H4 (cell line): ENCODE measurements at places on chromosomes 2 and 18.

DNA sequence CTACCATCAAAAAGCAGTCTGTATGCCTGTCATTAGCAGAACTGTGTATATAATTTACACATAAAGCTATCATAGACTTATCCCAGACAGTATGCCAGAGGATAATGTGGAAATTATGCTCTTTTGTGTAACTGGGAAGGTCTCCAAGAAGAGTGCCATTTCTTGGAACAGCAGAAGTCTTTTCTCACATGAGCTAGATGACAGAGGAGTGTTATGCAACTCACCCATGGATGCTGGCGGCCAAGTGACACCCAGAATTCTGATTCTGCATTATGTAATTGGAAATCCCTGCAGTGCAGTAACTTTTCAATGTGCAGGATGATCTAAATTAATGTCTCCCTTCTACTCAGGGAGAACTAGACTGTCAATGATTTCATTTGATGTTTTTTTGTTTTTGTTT, 160.0 kb downstream of the UBE2E3 start:
- peak; percentile 29 for DNase-seq

GRCh38 chr2:181790716-181791649, 100.5 kb upstream of the ITPRID2 start:
- peak; percentile 94 for DNase-seq

DNA sequence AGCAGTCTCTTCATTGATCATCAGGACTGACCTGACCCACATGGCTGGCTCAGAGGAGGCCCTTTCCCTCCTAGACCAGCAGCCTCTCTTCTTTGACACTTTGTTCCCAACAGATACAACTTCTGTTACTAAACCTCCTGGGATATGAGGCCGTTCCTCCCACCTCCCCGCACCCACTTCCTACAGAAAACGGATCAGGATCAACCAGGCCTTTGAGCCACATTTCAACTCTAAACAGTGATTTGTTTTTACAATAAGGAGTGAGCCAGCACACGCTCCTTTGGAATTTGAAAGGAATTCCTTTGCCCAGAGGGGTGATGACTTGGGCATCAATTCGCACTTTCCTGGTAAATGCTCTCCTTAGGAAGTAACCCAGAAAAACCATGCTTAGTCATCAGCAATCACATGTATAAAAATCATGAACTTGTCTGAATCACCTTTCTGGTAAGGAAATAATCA, 180.4 kb downstream of the FAM124B start:
- peak; percentile 93 for DNase-seq

- no peak for DNase-seq
Observed at GRCh38 chr2:95158891-95159619, 593 bp downstream of the ZNF514 start.

DNA sequence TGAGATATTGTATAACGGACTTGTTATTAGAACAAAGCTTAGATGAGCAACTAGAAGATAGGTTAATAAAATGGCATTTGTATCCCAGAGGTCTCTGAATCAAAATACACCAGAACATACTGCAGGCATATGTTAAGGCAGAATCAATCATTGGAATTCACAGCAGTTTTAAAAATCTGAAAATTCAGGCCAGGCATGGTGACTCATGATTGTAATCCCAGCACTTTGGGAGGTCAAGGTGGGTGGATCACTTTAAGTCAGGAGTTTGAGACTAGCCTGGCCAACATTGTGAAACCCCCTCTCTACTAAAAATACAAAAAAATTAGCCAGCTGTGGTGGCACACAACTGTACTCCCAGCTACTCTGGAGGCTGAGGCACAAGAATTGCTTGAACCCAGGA, 405.2 kb downstream of the ZEB2 start:
- no peak for DNase-seq

- no peak for DNase-seq
Observed at GRCh38 chr2:58479535-58480140, 238.5 kb upstream of the FANCL start.

- DNase-seq: peak; percentile 75
Observed at GRCh38 chr2:207337234-207338219, 171.8 kb upstream of the KLF7 start.

GRCh38 chr18:49342690-49343089, 117.8 kb downstream of the DYM start:
- no peak for DNase-seq

DNA sequence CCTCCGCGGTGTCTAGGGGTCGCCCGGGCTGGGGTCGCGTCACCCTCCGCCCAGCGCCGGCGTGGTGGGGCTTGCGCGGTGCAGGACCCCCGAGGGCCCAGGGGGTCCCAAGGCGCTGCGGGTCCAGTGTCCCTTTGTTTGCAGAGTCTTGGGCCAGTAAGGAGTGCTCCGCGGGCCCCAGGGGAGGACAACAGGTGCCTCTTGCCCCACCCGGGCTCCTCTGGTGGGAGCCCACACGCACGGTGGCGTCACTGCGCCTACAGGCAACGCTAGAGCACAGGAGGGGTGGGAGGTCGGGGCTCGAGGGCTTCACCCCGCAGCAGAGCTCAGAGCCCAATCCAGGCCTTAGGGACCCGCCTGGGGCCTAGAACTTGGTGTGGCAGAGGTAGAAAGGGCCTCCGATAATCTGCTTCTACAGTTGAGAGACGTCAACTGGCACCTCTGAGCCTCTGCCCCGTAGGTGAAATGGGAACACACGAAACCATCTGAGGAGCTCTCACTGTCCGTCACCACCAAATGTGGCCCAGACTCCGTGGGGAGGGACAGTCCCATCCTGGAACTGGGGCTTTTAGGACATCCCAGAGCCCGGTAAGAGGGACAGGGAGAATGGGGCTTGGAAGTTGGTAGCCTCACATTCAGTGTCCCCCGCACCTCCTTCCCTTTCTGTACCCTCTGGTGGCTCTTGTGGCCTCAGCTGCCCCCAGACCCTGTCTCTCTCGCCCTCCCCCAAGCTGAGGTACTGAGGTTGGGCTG, 1.4 kb downstream of the ARID5A start:
- DNase-seq: no peak

DNA sequence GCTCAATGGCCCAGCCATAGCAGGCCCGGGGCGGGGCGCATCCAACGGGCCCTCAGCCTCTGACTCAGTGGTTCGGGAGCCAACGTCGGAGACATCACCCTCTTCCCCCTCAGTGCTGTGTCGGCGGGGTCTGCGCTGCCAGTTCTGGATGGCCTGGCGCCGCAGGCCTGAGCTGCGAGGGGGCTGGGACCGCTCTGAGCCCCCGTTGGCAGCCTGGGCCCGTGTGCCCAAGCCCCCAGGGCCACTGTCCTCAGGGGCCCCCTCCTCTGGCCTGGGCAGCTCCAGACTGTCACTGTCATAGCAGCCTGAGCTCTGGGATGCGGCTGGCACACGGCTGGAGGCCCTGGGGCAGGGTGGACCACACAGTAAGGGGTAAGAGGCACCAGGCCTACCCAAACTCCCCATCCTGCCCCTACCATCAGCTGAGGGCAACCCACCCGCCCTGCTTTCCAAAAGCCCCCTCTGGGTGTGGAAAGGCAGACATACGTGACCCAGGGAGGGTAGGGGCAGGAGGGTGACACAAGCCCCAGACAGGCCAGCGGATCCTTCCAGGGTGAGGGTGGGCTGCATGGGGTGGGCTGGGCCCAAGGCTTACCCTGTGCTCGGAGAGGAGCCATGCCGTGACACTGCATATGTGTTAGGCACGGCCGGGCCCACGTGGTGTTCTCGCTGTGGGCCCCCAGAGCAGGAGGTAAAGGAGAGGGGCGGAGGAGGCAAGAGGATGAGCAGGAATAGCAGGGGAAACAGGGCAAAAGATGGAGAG, 18.8 kb downstream of the FBXO41 start:
- no peak for DNase-seq

DNA sequence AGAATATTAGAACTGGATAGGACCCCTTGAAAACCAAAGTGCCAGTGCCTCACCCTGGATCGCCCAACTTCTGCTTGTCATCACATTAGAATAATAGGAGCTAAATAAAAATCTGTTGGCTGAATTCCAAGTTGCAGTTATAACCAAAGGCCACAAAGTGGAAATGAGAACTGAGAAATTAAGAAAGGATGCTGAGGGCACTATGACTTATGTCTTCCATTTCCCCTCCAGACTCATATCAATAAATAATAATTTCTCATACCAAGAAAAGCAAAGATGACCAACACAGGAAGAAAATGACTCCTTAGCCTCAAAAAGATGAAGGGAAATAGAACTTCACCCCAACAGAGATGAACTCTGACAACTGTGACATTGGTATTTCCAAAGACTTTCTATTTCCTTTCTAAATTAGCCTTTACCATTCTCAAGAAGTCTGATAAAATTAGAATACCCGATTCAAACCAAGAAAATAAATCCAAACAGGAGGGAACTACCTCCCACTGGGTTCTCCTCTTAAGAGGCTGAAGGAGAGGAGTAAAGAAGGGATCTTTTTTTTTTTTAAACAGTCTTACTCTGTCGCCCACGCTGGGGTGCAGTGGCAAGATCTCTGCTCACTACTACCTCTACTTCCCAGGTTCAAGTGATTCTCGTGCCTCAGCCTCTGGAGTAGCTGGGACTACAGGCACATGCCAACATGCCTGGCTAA, 46.5 kb upstream of the EPG5 start:
- no peak for DNase-seq

GRCh38 chr18:5975111-5976002, 80.0 kb upstream of the TMEM200C start:
- peak; percentile 52 for DNase-seq

DNA sequence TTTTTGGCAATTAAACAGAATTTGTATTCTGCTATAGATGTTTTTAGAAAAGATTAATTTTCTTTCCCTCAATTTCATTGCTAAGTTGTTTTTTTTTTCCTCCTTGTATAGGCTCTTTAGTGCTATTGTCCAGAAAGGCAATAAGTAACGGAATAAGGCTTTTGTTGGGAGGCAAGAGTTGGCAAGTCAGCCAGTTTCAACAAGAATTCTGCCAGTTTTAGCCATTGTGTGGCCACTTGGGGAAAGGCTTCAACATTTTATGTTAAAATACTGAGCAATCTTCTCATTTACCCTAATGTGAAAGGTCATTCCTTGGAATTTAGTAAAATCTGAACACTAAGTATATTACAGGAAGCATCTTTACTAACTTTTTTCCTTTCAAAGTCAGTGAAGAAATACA, 9.6 kb downstream of the CALCRL start:
- no peak for DNase-seq

DNA sequence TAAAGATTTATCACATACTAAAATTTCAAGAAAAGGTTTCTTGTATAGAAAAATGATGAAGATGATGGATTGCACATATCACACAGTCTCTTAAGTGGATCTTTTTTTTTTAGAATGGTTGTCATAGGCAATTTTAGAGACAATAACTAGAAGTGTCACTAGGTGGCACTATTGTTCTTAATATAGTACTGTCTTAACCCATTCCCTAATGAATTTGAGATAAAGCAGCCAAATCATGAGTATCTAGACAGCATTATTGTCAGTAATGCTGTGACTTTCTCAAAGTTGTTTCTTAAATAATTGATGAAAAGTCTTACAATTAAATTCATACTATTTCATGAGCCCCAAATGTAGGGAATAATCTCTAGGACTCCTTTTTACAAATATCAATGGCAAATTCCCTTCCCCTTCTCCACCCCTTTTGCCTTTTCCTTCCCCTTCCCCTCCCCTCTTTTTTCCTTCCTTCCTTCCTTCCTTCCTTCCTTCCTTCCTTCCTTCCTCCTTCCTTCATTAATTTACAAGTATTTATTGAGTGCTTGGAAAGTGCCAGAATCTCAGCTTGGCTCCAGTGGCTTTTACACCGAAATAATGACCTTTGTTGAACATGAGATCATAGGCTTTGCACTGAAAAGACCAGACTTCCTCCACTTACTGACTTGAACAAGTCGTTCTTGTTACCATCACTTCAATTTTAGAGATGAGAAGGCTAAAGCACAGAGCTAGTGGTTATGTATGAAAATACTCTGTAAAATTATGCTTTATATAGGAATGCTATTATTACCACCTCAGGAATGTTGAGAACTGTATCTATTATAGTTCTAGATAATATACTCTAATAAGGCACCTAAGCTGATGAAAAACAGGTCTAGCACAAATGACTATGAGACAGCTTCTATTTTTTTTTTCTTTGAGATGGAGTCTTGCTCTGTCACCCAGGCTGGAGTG, 19.8 kb downstream of the MYL12B start:
- DNase-seq: peak; percentile 76

DNA sequence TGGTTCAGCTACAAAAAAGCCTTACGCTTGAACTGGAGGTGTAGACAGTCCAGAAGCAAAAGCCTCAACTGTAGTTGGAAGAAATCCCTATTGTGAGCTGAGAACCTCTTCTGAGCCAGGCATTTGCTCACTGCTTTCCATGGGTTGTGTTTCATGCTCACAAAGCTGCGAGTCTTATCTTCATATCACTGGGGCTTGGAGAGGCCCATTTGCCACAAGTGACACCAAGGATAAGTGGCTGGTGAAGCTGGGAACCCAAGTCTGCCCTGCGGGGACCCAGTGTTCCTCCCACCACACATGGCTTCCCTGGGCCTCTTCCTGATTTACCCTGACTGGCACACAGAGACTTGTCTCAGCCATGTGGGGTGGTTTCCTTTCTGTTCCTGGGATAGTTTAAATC, 130.4 kb downstream of the RNF144A start:
- no peak for DNase-seq

DNA sequence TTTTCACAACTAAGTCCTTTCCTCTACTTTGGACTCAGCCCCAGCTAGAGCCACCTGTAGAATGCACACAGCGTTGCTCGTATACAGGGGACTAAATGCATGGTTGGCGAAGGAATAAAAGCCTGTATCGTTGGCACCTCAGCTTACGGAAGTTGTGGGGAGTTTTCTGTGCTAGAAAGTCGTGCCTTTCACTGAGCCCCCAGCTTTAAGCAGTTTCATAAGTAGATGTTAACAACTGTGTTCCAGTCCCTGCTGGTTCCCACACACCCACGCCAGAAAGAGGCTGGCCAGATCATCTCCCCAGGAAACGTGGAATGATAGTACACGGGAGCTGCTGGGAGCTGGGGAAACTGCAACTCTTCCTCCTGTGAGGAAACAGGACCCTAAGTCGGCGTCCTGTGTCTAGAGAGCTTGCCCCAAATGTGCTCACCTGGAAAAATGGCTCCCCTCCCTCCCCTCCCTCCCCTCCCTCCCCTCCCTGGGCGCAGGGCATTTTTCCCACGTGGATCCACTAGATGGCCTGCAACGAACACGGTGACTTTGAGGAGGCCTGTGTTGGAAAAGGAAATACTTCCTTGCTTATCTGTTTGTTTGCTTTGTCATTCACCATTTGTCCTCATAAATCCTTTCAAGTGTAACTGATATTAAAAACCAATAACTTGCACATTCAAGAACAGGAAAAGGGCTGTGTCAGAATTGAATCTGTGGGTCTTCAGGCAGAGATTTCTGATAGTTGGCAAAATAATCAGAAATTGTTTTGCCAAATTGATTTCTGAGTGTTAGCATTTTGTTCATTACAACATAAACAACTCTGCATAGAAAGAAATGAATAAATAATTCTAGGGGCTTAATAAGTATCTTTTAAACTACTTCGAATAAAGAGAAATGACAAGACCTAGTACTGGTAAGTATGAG, 43.9 kb upstream of the RFX8 start:
- peak; percentile 68 for DNase-seq
